NCI-H2227 treated with DMSO at 0.1 percent for 48 hours (cell line): ENCODE measurements at places on chromosomes 3 and 15.

DNA sequence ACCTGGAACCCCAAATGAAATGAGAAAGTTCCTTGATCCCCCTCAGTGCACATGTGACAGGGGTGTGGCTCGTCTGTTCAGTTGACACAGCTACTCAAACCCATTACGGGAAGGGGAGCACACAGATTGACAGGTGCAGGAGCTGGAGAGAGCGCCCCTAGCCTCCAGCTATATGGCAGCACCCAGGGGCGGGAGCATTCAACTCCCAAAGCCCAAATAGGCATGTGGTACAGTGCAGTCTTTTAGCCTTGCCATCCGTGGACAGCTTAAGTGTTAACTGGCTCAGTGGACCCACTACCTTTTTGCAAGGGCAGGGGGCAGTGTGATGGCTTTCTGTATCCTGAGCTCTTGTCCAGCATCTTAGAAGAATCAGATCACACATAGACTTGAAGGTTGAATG, 1374.2 kb upstream of the ALCAM start:
- DNase-seq: no peak

GRCh38 chr15:81785181-81785580, 260.6 kb downstream of the MEX3B start:
- no peak for DNase-seq

GRCh38 chr3:46089237-46090011, 62.1 kb upstream of the XCR1 start:
- DNase-seq: no peak

DNA sequence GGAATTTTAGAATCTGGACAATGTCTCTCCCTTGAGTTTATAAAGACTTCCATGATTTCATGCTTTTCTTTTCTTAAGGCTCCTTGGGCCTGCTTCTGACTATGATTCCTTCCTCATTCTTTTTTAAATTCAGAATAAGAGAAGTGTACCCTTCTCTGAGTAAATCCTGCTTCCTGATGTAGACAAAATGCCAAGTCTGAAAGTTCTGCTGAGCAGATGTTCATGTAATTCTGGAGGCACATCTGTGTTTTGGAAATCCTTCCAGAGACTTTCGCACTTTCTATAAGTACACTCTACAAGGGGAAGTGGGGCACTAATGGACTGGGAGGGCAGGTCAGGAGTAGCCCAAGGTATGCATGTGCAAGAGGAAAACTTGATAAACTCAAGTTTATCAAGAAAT, 24.8 kb downstream of the TPM1 start:
- no peak for DNase-seq

- no peak for DNase-seq
Observed at GRCh38 chr3:111592936-111593335, 2.2 kb downstream of the ZBED2 start.

GRCh38 chr3:73549051-73549600, 75.6 kb downstream of the PDZRN3 start:
- DNase-seq: no peak

- DNase-seq: no peak
Observed at GRCh38 chr15:72365844-72366243, 10.0 kb downstream of the HEXA start.

DNA sequence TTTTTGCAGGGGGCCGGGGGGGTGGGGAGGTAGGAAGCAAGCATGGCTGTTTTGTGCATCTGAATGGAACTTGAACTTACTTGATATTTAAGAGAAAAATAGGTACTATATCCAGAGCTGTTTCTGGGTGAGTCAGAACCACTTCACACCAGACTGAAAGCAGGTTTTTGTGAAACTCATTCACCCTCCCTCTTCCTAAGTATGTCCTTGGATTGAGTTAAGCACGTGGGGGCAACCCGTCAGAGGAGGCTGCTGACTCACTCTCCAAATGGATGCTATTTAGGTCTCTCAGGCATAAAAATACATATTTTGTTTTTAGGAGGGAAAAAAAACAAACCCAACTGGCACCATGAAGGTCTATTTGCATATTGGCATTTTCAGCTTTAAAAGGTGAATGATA, 270.3 kb downstream of the RYR3 start:
- peak; percentile 15 for DNase-seq

DNA sequence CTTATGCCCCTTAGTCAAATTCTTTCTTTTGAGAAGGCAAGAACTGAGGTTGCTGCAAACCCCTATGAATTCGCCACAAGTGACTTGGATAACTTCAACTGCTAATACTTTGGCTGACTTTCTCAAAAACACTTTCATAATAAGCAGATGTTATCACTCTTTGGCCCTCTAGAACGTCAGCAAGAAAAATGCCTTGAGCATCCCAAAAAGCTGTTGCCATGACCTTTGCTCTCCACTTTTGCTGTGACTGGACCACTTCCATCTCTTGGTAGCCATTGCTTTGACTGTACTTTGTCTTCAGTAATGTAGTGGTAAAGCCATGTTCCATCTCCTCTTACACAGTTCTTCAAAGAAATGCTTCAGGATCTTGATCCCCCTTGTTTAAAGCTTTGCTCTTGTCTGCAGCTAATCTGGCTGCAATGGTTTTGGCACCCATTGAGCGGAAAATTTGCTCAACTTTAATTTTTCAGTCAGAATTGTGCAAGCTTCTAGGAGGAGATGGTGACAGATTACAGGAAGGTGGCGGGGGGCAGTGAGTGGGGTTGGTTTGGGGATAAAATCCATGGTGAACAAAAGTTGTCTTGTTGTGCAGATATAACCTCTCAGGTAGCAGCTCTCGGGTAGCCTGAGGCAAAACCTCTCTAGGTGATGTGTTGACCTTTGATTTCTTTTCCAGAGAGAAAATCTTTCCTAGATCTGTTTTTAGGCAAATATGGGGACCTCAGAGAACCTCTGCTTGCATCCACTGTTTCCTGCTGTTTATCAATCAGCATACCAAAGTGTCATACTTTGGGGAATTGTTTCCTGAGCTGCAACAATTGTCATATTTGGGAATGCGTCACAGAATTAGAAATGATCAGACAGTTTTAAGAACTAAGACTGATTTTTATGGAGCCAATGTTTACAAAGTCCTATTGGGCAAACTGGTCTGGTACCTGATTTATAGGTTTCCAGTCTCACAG, 83.6 kb downstream of the CCR1 start:
- DNase-seq: no peak

GRCh38 chr3:154089421-154090420, 31.5 kb upstream of the ARHGEF26 start:
- no peak for DNase-seq

DNA sequence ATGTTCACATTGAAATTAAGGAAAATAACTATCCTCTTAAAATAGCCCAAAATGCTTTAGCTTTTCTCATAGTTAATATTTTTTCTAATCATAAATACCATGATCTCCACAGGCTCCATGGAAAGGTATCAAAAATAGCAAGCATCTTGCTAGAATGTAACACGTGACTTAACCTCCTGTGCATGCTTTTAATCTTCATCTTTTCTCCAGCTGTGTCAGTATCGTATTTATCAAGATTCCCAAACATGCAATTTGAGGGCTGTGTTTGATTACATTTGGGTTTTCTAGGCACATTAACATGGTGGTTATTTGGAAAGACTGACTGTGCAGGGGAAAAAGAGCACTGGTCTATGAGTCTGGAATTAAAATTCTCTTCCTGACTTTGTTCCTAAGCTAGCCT, 472.5 kb upstream of the MCTP2 start:
- DNase-seq: no peak

- DNase-seq: no peak
Observed at GRCh38 chr3:142348460-142348859, 99.4 kb downstream of the XRN1 start.

- no peak for DNase-seq
Observed at GRCh38 chr3:162337630-162338029, 841.0 kb downstream of the OTOL1 start.

DNA sequence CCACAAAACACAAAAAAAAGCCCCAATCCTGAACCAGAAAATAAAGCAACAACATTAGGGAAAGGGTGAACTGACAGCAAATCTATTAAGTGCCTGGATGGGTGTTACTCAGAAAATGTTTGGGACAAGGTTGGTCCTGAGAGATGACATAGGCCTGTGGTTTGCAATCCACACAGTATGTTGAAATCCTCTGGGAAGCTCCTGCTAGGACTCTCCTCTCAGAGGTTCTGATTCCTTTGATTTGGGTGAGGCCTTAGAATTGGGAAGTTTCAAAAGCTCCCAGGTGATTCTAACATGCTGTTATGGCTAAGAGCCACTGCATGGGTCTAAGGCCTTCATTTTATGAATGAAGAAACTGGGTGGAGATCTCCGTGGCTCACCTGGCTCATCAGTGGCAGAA, 18.4 kb downstream of the CLDN1 start:
- no peak for DNase-seq

GRCh38 chr3:25910105-25910504, 120.2 kb downstream of the OXSM start:
- DNase-seq: no peak

DNA sequence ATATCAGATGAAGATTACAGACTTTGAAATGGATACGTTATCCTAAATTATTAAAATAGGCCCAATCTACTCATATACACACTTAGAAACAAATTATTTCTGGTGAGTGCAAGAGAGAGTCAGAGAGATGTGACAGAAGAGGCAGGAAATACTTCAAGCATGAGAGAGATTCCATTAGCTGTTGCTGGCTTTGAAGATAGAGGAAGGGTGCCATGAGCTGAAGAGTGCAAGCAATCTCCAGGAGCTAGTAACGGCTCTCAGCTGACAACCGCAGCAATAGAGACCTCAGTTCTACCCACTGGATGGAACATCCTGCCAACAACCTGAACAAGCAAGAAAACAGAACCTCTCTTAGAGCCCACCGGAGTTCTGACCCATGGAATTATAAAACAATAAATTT, 270.7 kb upstream of the SLITRK3 start:
- no peak for DNase-seq

DNA sequence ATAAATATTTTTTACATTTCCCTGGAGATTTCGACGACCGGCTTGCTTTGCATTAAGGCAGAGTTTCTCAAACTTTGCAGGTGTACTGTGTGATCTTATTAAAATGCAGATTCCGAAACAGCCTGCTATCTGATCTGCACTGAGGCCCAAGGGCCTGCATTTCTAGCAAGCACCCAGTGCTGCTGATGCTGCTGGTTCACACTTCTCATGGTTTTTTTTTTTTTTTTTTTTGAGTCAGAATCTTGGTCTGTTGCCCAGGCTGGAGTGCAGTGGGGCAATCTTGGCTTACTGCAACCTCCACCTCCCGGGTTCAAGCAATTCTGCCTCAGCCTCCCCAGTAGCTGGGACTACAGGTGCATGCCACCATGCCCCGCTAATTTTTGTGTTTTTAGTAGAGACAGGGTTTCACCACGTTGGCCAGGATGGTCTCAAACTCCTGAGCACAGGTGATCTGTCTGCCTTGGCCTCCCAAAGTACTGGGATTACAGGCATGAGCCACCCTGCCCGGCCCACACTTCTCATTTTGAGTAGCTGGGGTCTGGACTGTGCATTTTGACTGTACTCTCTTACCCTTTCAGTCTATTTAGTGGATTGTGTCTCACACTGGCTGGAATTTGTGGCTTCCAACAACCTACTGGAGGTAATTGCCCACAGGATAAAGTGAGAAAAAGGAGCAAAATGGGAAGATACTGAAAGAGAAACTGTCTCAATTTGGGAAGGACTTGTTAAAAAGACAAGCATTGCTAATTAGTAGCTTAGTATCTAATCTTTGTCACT, 94.1 kb downstream of the ITPR1 start:
- no peak for DNase-seq

DNA sequence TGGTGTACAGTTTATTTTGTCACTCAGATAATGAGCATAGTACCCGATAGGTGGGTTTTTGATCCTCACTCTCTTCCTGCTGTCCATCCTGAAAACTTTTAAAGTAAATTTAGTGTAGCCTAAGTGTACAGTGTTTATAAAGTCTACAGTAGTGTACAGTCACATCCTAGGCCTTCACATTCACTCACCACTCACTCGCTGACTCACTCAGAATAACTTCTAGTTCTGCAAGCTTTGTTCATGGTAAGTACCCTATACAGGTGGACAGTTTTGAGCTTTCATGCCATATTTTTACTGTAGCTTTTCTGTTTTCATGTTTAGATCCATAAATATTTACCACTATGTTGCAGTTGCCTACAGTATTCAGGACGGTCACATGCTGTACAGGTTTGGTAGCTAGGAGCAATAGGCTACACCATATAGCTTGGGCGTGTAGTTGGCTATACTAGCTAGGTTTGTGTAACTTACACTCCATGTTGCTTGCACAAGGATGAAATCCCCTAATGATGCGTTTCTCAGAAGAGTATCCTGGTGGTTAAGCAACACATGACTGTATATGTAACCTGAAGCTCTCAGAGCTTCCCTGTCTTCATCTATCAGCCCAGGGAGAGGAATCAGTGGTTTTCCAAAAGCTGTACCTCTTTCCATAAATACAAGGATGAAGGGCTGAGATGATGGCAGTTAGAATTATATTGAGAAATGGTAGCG, 87.6 kb upstream of the SLC25A26 start:
- DNase-seq: no peak

DNA sequence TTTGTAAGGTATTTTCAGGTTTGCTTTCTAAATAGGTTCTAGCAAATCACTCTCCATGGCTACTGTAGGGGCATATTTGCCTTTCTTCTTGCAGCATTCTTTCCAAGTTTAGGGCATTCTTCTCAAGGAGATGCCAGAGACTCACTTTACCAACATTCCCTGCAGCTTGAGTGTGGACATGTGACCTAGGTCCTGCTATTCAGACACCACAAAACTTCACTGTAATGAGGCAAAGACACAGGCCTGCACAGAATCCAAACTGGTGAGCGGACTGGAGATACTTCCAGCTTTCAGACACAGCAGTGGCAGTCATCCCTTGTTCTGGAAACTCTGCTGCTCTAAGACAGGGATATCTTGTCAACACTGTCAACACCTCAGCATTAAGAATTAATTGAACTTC, 146.4 kb upstream of the PFN2 start:
- no peak for DNase-seq

GRCh38 chr3:166209701-166210100, 372.5 kb upstream of the BCHE start:
- no peak for DNase-seq
